ENCODE measurements at places on chromosomes 7 and 10.

DNA sequence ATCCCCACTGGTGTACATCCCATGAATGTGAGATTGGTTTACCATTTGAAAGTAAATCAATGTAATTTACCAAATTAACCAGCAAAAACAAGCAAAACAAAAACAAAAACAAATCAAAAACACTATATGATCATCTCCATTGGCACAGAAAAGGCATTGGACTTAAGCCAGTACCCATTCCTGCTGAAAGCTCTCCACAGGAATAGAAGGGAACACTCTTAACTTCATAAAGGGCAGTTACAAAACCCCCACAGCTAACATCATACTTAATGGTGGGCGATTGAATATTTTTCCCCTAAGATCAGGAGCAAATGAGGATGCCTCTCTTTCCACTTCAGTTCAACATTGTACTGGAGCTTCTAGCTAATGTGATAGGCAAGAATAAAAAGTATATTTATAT, 34.1 kb downstream of the PRKG1 start:
- no peak for DNase-seq

DNA sequence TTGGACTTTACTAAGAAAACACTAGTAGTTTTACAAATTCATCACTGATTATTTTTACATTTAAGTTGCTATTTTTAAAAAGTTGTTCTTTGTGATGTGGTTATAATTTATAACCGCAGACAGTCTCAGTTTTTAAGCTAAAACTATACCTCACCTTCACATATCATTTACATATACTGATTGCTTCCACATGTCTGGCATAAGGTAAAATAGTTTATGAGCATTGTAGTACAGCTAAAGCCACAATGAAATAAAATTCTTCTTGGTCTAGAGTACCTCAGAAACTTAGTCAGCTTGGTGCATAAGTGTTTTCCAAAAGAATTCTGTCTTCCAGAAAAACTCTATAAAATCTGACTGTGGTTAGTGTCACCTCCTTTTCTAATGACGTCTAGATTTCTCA, 13.0 kb downstream of the SEMA3A start:
- DNase-seq, result peak; percentile 80

- DNase-seq, result no peak
Measured at GRCh38 chr7:407721-408539, 111.7 kb downstream of the PDGFA start.

GRCh38 chr10:15169555-15170401, 1.3 kb upstream of the NMT2 start:
- no peak for DNase-seq

- DNase-seq, result no peak
Measured at GRCh38 chr10:109619914-109620313, 303.4 kb downstream of the XPNPEP1 start.

DNA sequence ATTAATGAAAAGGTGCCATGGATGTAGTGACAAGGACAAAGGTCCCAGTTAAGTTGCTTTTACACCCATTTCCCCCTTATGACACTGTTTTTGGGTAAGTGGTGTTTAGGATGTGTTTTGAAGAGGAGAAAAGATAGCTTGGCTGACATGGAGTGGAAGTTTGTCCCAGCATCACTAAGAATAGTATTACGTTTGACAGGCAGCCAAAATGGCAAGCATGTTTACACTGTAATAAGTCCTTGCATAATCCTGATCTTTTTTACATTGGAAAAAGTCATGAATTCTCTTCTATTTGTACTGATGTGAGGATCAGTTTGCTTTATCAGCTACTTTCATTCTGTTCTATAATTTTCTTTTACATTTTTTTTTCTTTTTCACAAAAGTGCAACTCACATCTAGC, 137.8 kb downstream of the CHRM2 start:
- DNase-seq, result peak; percentile 40

GRCh38 chr10:132549371-132549770, 11.8 kb downstream of the INPP5A start:
- no peak for DNase-seq

DNA sequence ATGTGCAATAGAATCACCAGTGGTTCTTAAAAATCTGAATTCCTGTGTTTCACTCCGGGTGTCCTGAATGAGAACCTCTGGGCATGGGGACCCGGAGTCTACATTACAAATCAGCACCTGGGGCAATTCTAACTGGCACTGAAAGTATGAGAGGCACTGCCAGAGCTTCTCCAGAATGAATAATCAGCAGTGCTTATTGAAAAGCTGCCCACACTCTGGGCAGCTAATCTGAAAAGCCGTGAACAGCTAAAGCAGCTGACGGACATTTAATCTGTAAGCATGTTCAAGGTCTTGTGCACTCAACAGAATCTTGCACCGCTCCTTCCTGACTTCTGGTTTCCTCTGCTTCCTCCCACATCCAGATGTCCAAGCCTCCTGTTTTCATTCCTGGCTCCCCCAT, 113.3 kb upstream of the KIF5B start:
- no peak for DNase-seq

- peak; percentile 94 for DNase-seq
Measured at GRCh38 chr7:130966246-130967009, 232.4 kb upstream of the KLF14 start.

GRCh38 chr7:13257661-13258060, 570.2 kb downstream of the ARL4A start:
- DNase-seq, result peak; percentile 44

DNA sequence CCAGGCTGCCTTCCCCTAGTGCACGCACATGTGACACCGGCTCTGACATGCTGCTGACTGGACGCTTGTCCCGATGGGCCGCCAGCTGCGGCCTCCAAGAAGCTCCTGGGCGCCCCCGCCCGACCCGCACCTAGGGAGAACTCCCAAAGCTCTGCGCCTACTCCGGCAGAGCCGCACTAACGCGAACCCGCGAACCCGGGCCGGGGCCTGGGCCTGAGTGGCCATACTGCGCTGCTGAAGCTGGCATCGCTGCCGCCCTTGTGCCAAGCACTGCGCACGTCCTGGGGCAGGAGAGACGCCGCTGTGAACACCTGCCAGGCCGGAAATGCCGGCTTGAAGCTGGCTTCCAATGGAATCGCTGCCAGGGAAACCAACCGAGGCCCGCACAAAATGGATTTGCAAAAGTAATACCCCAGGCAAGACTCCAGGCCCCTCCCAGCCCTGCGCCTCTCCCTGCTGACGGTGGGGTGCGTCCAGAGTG, 85.1 kb downstream of the WASHC2A start:
- no peak for DNase-seq

- no peak for DNase-seq
Measured at GRCh38 chr7:2412587-2413201, 9.3 kb downstream of the CHST12 start.

DNA sequence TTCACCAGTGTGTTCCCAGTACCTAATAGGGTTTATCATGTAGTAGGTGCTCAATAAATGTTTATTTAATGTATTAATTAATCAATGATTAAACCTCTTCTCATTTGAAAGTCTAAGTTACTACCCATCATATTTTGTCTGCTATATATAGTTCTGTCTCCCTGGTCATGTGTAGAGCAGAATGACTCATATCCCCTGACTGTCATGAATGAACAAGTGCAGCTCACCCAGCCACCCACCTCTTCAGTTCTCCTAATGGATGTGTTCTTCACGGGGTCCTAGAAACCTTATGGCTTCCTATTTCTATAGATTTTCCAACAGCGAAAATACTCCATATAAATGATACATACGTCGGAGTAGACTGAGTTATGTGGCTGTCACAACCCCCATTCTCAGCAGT, 64.5 kb downstream of the HIF1AN start:
- DNase-seq, result no peak

DNA sequence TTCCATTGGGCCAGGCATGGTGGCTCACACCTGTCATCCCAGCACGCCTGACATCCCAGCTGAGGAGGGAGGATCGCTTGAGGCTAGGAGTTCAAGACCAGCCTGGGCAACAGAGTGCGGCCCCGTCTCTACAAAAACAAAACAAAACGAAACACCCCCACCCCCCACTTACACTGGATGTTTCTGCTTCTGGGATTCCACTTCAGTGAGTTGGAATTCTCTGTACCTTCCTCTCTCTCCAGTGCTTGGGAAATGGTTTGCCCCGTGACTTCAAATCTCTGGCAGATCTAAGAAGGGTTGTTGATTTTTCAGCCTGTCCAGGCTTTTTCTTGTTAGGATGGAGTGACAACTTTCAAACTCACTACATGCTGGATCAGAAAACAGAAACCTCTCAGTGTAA, 106.9 kb downstream of the ANLN start:
- no peak for DNase-seq

- peak; percentile 29 for DNase-seq
Measured at GRCh38 chr10:31927884-31928548, 615 bp downstream of the ARHGAP12 start.

Data from fibroblast of upper back skin (primary cell).